ENCODE measurements at places on chromosomes 7 and 10.

DNA sequence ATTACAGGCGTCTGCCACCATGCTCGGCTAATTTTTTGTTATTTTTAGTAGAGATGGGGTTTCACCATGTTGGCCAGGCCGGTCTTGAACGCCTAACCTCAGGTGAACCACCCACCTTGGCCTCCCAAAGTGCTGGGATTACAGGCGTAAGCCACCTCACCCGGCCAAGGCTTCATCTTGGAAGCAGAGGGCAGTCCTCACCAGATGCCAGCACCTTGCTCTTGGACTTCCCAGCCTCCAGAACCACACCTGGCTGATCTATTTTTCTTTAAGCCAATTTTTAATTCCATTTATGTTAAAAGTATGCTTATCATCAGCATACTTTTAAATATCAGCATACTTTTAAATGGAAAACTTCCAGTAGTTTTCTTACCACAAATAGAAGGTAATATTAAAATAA lies 12.2 kb downstream of the ANXA7 start:
- DNase-seq = no peak

DNA sequence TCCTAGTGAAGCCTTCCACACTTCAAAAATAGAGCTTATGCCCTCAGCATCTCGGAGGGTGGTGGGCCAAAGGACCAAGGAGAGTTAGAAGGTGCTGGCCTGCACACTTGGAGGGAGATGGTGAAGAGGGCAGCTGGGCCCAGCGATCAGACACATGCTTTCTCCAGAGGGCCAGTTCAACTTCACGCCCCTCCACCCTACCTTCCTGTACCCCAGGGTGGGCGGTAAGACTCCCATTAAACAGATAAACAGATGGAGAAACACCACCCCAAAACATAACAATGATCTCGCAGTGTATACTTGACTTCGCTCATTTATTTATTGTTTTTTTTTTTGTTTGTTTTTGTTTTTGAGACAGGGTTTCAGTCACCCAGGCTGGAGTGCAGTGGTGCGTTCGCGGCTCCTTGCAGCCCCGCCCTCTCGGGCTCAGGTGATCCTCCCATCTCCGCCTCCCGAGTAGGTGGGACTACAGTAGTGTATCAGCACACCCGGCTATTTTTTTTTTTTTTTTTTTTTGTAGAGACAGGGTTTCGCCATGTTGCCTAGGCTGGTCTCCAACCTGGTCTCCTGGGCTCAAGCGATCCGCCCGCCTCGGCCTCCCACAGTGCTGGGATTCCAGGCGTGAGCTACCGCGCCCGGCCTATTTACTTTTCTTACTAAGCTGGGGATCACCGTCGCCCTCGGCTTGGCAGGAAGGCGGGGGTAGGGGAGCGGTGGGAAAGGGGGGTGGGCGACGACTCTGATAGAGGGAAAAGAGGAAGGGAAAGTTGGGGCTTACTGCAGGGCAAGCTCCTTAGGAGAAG lies 1.8 kb downstream of the C10orf95 start:
- DNase-seq = peak; percentile 92

- no peak for DNase-seq
Measured at GRCh38 chr7:73885433-73885974, 24.5 kb downstream of the TMEM270 start.

DNA sequence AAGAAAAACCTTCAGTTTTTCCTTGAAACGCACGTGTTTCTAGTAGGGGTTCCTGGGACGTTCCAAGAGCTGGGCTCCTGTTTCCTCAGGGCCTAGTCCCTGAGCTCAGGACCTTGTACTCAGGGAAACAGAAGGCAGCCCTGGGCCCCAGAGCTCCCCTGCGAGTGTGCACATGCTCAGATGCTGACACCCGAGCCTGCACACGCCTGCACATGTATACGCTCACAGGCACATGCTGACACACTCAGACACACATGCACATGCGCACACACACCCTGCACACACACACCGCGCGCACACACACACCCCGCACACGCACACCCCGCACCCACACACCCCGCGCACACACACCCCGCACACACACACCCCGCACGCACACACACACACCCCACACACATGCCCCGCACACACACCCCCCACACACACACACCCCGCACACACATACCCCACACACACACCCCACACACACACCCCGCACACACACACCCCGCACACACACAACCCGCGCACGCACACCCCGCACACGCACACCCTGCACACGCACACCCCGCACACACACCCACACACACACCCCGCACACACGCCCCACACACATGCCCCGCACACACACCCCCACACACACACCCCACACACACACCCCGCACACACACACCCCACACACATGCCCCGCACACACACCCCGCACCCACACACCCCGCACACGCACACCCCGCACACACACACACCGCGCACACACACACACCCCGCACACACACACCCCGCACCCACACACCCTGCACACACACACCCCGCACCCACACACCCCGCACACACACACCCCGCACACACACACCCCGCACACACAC lies 52.2 kb downstream of the CALML3 start:
- no peak for DNase-seq

- no peak for DNase-seq
Measured at GRCh38 chr10:128642502-128642901, 516.3 kb upstream of the MKI67 start.

DNA sequence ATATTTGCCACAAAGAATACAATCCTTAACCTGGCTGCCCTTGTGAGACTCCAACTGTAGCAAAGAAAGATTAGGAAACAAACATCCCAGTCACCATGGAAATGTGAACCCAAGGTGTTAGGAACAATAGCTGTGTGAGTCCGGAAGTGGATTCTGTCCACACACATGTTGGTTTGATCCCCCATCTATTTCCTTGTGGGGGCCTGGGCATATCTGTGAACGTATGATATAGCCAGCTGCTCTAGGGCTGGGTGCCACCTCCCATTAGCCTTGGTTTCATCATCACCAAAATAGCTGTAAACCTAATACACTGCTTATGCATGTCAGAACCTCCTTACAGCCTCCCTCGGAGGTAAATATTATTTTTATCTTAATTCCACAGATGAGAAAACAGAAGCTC lies 26.4 kb downstream of the GRK5 start:
- no peak for DNase-seq

DNA sequence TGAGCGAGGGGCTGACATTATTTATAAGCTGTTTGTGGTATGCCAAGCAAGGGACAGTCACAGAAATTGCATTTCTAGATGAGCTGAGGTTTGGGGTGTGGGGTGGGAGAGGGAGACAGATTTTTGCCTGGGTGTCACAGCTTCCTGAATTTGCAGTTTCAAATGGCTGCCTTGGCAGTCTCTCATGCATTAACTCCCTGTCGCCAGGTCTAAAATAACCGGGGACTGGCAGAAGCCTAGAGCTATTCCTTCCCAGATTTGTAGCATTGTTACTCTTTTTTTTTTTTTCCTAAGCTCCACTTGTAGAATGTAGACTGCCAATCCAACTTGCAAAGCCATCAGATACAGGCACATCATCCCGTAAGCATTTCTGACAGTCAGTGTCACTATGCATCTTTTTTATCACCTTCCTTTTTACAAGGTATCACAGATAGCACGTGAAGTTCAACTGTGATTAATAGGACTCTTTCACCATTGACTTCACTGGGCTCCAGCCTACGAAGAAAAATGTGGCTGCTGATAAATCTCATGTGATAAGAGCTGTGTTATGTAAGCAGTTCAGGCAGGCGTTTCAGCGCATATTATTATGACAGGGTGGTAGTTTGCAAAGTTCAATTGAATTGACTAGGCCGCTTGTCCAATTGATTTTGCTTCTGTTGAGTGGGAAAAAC lies 130.7 kb upstream of the CELF2 start:
- no peak for DNase-seq

DNA sequence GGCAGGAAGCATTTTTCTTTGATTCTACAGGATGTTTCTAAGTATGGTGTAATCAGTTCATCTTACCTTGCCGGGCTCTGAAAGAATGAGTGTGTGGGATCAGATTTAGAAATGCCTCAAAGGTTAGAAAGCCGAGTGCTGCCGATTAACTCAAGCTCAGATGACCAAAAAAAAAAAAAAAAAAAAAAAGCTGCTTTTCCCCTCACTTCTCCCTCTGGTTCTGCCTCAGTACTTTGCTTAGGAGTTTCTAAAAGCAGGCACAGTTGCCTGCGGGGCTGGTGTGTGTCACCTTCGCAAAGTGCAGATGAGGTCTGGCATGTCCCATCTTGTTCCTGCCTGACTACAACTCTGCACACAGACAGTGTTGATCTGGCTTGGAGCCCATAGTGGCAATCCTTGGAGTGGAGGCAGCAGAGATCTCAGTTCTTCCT lies 47.0 kb downstream of the KIAA1217 start:
- no peak for DNase-seq

All from CD4-positive, alpha-beta T cell treated with Interleukin-10 for 1 hour (primary cell).